Activated CD4-positive, alpha-beta T cell treated with anti-CD3 and anti-CD28 coated beads, Interleukin-2, Interleukin-6, amounts not matched to agents 100 ng/mL and 50 ng/mL, durations not matched to agents 16 hours and 8 hours (primary cell): ENCODE measurements at places on chromosomes 11 and 22.

DNA sequence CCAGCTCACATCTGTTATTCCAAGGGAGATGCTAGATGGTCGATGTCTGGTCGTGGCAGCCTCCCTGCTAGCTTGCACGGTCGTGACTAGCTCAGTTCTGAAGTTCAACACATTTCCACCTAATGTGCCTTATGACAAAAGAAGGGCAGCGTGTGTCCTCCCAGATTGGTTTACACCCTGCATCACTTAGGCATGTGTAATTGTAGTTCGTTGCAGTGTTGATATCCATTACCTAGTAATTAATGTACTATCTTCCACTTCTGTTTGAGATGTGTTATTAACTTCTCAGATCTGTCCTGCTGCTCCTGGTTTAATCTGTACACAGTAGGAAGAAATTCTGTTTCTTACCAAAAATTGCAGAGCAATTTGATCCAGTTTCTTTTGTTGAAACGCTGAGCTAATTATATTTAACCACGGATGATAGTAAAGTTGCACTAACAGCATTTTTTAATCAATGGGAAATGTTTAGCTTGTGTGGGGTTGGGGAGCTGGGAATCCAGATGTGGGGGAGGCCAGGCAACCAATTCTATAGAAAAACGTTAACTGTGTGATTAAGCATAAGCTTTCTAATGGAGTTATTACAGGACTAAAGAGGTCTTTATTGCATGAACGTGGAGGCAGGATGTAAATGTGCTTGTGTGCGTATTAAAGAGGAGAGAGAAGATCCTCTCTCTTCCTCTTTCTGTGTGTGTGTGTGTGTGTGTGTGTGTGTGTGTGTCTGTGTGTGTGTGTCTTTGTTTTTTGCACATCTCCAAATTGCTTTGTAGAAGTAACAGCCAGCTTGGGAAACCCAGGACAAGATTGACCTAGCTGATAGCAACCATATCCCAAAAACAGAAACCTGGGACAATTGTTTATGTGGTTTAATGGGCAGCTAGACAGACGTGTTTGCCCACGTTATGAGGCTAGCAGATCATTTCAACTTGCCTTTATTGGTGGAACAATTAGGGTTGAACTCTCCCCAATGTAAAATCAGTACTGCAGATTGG, 145.7 kb upstream of the TTC12 start:
- no peak for DNase-seq

- DNase-seq, result no peak
Measured at GRCh38 chr11:94740083-94741021, 27.8 kb upstream of the AMOTL1 start.

DNA sequence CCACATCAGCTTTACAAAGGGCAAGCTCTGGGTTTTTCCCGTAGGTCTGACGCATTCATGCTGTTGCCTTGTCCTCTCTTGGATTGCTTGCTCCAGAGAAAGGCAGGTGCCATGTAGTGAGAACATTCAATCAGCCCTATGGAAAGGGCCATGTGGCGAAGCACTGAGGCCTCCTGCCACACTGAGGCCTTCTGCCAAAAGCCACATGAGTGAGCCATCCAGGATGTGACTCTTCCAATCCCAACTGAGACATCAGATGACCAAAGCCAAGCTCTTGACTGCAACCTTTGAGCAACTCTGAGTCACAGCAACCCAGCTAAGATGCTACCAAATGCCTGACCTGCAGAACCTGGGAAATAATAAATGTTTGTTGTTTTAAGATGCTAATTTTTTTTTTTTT, 9.0 kb upstream of the PANX3 start:
- no peak for DNase-seq

- no peak for DNase-seq
Measured at GRCh38 chr11:130979386-130979972, 63.2 kb upstream of the SNX19 start.

GRCh38 chr22:36746375-36746970, 29.4 kb downstream of the IFT27 start:
- DNase-seq, result no peak
